ENCODE measurements at places on chromosomes 7 and 10.

- DNase-seq = no peak
Measured at GRCh38 chr7:126370038-126370668, 882.6 kb downstream of the GRM8 start.

DNA sequence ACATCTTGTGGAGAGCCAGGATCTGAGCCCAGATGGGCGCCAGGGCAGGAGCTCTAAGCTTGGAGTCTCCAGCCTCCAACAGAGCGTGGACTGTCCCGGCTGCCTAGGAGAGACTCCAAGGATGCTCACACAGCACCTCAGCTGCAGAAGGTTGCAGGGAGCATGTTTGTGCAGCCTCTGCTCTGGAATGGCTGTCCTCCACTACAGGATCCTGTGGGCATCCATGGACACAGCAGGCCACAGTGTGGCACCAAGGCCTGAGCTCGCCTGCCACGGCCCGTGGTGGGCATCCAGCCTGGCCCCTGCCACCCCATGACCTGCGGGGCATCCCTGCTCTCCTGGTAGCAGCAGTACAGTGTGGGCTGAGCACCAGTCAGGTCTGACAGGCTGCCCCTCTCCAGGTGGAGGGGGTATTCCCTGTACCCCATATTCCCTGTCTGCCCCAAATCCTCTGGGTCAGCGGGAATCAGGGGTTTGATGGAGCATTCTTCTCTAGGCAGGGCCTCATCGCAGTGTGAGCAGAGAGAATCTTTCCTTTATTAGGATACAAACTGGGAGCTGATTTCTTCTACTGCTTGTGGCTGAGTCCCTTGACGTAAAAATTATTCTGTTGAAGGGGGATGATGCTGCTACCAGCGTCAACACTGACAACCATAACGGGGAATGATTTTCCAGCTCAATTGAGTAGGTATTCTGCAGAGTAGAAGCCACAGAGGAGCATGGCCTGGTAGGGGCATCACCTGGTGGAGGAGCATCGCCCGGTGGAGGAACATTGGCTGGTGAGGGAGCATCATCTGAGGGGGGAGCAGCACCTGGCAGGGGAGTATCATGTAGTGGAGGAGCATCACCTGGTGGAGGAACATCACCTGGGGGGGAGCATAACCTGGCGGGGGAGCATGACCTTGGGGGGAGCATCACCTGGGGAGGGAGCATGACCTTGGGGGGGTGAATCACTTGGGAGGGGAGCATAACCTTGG, 60.6 kb downstream of the GLRX3 start:
- no peak for DNase-seq

- DNase-seq = peak; percentile 48
Measured at GRCh38 chr7:136869991-136870865, 1.8 kb downstream of the CHRM2 start.

DNA sequence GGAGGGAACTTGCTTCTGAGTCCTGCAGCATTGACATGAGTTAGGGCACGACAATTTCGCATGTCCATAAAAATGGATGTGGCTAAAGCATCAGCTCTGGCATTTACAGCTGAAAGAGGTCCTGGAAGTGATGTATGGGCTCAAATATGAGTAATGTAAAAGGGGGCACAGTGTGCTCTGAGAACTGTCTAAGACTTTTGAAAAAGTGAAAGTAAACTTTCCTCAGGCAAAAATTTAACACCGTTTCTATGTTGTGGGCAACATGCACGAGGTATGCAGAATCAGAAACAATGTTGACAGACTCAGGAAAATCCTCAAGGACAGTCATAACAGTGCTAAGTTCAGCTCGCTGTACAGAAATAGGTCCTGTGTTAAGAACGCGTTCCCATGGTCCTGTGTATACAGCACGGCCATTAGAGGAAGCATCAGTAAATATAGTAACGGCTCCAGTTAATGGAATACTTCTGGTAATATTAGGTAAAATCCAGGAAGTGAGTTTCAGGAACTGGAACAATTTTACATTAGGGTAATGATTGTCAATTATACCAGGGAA, 37.9 kb upstream of the AKR1C2 start:
- no peak for DNase-seq

DNA sequence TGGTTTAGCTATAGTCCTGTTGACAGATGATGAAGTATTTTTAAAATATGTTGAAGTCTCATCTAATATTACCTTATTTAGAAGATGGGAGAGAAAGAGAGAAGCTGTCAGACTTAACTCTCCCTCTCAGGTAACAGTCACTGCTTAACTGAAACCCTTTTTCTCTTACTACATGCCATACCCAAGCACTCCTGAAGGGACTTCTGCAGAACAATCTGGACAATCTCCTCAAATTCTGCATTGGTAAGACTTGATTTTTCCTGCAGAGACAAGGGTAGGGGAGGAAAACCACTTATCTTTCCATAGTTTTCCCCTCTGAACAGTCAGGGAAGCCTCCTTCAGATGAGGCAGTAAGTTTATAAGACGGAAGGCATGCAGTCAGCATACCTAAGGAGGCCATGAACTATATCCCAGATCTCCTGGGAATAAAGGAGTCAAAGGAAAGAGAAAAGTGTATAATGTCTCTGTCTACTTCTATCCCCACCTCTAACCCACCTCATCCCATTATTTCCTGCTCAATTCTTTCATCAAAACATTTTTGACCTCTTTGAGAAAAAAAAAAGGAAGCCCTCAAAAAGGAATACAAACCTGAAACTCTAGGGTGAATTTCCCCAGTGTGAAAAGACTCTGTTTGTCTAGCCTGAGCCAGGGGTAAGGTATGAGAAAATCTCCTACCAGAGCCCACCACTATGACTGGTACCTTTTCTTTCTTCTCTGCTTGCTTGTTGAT, 9.4 kb downstream of the ZCWPW1 start:
- DNase-seq = no peak

GRCh38 chr10:132637477-132638129, 100.0 kb downstream of the INPP5A start:
- peak; percentile 51 for DNase-seq

GRCh38 chr7:1844336-1844950, 174.4 kb downstream of the ELFN1 start:
- no peak for DNase-seq

GRCh38 chr7:27564881-27565482, 97.7 kb downstream of the HIBADH start:
- DNase-seq = no peak

DNA sequence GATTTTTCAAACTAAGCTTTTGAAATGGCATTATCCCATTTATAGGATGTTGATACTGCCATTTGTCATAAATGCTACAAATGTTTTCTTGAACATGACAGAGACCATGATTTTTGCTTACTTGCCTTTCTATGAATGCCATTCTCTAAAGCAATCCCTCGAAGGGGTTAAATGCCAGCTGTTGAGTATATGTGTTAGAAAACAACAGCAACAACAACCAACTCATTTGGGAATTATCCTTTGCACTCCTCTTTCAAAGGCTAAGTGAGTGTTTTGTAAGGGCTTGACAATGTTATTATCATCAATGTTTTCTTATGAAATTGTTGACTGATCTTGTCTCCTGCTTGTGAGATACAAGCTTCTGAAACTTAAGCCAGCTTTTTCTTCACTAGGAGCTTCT, 529.4 kb downstream of the SORCS3 start:
- DNase-seq = no peak

DNA sequence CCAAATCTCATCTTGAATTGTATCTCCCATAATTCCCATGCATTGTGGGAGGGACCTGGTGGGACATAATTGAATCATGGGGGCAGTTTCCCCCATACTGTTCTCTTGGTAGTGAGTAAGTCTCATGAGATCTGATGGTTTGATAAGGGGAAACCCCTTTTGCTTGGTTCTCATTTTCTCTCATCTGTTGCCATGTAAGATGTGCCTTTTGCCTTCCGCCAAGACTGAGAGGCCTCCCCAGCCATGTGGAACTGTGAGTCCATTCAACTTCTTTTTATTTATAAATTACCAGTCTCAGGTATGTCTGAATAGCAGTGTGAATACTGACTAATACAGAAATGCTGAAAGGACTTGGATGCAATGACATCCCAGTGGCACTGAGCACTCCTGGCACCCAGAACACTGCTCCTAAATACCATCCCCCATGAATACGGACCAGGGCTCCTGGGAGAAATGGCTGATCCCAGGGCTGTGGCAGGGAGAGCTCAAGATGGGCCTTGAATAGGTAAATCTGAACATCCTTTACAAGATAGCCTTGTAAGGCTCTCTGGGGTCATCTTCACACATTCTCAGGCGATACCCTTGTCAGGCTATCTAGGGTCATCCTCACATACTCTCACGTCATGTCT, 19.4 kb downstream of the ZFAND2A start:
- no peak for DNase-seq

DNA sequence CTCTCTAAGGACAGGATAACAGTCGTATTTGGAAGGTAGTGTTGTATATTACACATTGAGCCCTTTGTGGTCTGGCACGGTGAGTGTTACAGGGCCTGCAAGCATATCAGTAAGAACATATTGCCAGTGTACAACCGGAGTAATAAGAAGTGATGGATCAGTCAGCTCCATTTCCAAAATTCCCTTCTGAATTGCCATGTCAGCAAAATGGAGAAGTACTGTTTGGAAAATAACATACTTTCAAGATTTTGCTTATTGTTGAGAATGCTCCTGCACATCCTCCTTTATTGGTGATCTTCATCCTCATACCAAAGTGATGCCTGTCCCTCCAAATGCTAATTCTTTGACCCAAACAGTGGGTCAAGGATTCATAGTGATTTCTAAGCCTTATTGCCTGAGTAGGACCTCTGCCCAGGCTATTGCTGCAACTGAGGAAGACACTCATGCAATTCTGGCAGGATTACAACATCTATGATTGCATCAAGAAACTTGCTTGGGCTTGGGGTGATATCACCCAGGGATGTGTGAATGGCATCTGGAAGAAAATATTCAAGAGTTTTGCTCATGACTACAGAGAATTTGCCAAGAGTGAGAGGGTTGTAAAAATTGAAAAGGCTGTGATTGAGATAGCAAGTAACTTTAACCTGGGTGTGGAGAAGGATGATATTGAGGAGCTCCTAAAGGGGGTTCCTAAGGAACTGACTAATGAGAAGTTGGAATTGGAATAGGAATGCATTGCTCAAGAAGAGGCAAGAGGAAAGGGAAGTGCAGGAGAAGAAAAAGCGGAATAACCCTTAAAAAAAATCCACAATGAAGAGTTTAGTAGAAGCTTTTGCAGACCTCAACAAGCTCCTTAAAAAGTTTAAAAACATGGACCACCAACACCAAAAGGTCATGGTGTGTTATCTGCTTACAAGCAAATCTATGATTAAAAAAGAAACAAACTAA, 452.2 kb upstream of the SORCS1 start:
- DNase-seq = no peak

GRCh38 chr10:109104806-109105205, 818.5 kb downstream of the XPNPEP1 start:
- DNase-seq = no peak

DNA sequence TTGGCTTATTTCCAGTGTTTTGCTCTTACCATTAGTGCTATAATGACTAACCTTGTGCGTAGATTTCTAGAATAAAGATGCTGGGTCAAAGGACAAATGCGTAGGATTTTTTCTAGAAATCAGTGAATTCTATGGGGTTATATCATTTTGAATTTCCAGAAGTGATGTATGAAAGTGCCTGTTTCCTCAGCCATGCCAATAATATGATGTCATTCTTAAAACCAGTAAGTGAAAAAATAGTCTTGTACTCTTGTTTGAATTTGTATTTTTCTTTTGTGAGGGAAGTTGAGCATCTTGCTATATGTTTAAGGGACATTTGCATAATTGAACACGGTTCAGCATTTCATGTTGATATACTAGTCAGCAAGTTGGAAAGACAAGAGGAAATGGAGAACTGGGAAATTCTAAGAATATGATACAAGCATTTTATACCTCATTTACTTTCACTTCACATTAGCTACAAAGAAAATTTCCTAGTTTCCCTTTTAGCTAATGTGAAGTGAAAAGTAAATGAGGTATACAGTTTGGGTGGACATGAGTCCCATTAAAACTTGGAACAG, 3.8 kb upstream of the DNAH11 start:
- DNase-seq = no peak

DNA sequence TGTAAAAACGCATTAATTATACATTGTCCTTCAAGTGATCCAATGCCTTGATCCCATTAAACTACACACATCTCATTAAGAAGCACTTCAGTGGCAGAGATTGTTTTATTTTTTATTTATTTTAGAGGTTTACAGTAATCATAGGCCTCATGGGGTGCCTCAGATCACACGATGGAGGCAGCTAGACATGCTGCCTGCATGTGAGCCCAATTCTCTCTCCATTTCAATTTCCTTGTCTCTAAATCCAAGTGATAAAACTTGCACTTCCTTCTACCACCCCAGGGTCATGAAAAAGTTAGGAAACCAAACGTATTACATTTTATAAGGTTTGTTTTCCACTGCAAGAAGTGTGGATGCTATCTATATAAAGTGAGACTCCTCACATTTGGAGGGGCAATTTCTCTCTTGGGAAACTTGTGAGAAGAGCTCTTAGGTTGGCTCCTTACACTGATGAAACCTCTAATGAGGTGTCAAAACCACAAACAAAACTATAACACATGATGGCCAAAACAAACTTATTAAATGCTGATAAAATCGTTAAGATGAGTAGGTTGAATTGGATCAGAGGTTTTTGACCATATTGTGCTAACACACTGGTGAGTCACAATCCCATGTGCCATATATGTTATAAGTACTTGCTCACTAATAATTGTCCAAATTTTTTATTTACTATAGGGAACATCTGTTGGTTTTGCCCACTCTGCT, 22.3 kb upstream of the XPNPEP1 start:
- DNase-seq = no peak

DNA sequence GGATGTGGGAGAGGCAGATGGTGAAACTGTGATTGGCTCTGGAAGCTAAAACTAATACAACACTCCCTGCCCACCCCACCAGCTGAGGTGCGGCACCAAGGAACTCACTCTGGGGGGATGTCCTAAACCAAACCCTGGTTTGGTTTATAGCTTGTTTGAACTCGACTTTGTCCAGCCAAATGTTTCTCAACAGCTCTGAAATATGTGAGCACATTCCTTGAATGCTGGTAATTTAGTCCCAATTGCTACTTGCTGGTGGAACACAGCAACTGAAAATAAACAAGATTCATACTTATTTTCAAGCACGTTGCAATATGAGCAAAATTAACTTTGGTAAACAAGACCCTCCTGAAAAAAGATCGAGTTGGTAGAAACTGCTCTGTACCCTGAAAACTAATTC, 39.7 kb upstream of the CARD11 start:
- no peak for DNase-seq

DNA sequence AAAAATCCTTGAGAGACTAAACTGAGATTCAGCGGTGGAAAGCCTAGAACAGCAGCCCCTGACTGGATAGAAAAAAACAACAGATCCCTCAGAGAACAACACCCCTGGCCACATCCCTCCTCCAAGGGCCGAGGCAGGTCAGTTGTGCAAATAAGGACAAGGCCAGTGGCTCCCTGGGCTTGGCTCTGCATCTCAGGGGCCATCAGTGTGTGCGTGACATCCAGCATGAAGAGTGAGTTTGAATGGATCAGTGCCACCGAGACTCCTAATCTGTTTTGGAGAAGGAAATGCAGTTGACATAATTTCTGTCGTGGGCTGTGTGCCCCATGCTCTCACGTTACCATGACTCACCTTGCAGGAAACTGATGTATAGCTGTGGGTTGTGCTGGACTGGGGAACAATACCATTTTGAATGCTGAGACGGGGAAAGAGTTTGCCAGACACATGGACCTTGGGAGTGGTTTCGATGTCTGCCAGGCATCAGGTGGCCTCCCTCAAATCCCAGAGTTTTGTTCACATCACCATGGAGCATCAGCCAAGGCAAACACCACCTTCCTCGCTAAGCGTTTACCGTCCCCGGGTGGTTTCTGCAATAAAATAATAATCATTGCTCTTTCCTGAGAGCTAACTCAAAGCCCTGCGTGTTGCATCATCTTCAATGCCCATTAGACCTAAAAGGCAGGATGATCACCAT, 153.2 kb upstream of the FZD8 start:
- no peak for DNase-seq

All from neural progenitor cell (in vitro differentiated cells).